NCI-H1105 (cell line): ENCODE measurements at places on chromosomes 12 and 14.
A peak's percentile ranks its signal among the peaks of the same experiment; 100 is the strongest.

- DNase-seq: no peak
Measured at GRCh38 chr14:73234029-73234428, 3.3 kb upstream of the PAPLN start.

DNA sequence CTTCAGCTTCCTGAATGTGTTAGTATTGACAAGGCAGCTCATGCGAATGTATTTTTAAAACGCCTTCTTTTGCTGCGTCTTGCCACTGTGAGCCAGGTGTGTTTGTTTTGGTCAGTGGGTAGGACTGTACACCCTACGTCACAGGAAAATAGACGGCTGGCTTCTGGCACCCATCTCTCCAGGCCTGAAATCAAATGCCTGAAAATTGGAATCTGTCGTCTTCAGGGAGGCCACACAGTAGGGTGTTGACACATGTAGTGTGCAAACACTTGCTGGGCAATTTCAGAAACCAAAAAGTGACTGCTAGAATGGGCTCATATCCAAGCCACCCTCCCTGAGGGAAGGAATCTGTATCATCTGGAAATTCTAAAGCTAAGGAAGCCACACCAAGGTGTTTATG, 209.3 kb downstream of the TTC8 start:
- DNase-seq: no peak

DNA sequence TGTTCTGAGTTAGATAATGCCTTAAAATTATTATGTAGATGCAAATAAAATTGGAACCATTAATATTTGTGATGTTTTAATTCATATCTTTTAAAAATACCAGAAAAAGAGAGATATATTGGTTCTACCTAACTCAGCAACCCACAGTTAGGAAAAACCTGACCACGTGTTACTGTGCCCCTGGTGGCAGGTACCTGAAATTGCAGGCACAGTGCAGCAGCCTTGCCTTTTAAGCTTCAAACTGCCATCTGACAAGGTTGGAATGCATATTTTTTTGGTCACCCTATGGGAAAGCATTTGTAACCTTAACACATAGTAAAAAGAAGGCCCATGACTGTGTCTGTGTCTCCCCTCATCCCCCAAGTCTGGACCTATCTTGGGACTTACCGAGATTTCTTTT, 109.4 kb upstream of the NOS1 start:
- no peak for DNase-seq

- DNase-seq: no peak
Measured at GRCh38 chr14:96303981-96304380, 48.0 kb downstream of the BDKRB1 start.

GRCh38 chr14:80663541-80663940, 278.0 kb downstream of the CEP128 start:
- no peak for DNase-seq

DNA sequence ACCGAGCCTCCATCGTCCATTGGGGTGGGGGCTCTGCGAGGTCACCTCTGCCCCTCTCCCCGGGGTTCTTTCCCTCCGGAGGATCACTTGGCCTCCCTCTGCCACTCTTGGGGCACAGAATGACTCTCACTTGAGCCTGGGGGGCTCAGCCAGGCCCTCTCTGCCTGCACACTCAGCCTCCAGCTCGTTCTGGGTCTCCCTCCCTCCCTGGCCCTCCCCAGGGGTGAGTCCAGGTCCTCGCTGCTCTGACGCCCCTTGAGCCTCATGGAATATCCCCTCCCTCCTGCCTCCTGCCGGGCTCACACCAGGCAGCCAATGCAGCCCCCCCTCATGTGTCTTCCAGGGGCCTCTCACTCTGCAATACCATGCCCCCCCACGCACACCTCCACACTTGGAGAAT, 17.7 kb upstream of the SFSWAP start:
- no peak for DNase-seq

- no peak for DNase-seq
Measured at GRCh38 chr14:44763356-44763755, 198.4 kb downstream of the KLHL28 start.

DNA sequence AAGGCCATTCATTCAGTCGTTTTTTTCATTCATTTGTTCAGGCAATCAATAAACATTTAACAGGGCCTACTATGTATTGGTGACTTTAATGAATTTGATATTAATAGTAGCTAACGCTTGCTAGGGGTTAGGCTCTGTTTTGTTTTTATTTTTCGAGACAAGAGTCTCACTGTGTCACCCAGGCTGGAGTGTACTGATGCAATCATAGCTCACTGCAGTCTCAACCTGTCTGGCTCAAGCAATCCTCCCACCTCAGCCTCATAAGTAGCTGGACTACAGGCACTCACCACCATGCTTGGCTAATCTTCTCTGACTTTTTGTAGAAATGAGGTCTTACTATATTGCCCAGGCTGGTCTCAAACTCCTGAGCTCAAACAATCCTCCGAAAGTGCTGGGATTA, 25.6 kb upstream of the MED13L start:
- no peak for DNase-seq

DNA sequence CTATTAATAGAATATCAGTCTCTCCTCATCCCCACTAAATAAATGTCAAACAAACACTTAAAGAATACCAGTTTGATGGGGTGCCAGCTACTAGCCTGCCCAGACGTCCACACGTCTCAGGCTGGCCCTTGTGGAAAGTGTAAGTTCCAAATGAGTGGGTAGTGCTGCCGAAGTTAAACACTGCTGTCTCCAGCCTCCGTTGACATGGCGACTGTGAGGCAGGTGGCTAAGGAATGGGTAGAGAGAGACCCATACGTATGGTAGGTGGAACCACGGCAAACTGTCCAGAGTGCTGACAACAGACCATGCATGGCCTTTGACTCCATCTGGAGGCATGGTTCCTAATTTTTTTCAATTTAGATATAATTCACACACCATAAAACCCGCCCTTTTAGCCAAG, 37.9 kb downstream of the PITPNM2 start:
- peak; percentile 69 for DNase-seq
